Adrenal gland (tissue), 19 donors: ENCODE measurements at places on chromosomes 7 and 10. TPM values are rescaled to one million over a fixed set of nuclear protein-coding genes. Genes with fewer than 3 reads are reported as not detected.

GALNT17 gene
- total RNA-seq: 0.94 TPM

VAX1 gene
- total RNA-seq: not detected

NEUROD6 gene
- total RNA-seq: not detected

POM121L12 gene
- total RNA-seq: not detected

GNG11 gene
- 8.3 TPM for total RNA-seq

DGKB gene
- total RNA-seq: 0.92 TPM

TRIM50 gene
- not detected for total RNA-seq

PDE6C gene
- not detected for total RNA-seq

ANKRD61 gene
- not detected for total RNA-seq

INMT gene
- total RNA-seq: 321 TPM

AGR3 gene
- not detected for total RNA-seq

PNLIPRP1 gene
- 0.56 TPM for total RNA-seq

FOXP2 gene
- 2.2 TPM for total RNA-seq

SUGCT gene
- 47.6 TPM for total RNA-seq

CCL24 gene
- not detected for total RNA-seq

FAM241B gene
- total RNA-seq: 2.8 TPM

CACNB2 gene
- total RNA-seq: 9.8 TPM

SAMD9L gene
- 14.5 TPM for total RNA-seq

MRPS17 gene
- total RNA-seq: 11.0 TPM

C10orf105 gene
- total RNA-seq: 0.08 TPM

OPN4 gene
- total RNA-seq: not detected

CREB5 gene
- total RNA-seq: 0.91 TPM

EGFR gene
- total RNA-seq: 93.5 TPM

MMD2 gene
- total RNA-seq: not detected

CYP3A5 gene
- total RNA-seq: 4.1 TPM

CCL26 gene
- total RNA-seq: 0.96 TPM

ZNF804B gene
- total RNA-seq: not detected

CNPY1 gene
- total RNA-seq: not detected

OPTN gene
- total RNA-seq: 124 TPM

MMRN2 gene
- total RNA-seq: 33.9 TPM

RADIL gene
- total RNA-seq: 1.2 TPM

ZNF775 gene
- total RNA-seq: 9.8 TPM

TFR2 gene
- total RNA-seq: 0.84 TPM

TEX36 gene
- not detected for total RNA-seq

WNT2 gene
- total RNA-seq: 0.28 TPM

HOXA1 gene
- 1.1 TPM for total RNA-seq

AKR1C4 gene
- not detected for total RNA-seq

HMX3 gene
- total RNA-seq: not detected

AKR1B15 gene
- total RNA-seq: 0.55 TPM

PDZD7 gene
- total RNA-seq: 1.4 TPM

INTS15 gene
- total RNA-seq: 26.6 TPM

MCM7 gene
- 14.1 TPM for total RNA-seq

TAS2R41 gene
- not detected for total RNA-seq

PSD gene
- 3.1 TPM for total RNA-seq

LRRN3 gene
- total RNA-seq: 68.9 TPM

TRPV5 gene
- not detected for total RNA-seq

DUS4L gene
- total RNA-seq: 5.6 TPM

TUBB8 gene
- 0.18 TPM for total RNA-seq

ETV1 gene
- 58.1 TPM for total RNA-seq

CYP3A4 gene
- total RNA-seq: 0.61 TPM

ACBD7 gene
- not detected for total RNA-seq
